Naive thymus-derived CD4-positive, alpha-beta T cell (primary cell): ENCODE measurements at places on chromosomes 1 and 21.

- DNase-seq: peak; percentile 66
Observed at GRCh38 chr1:150564051-150564991, 15.1 kb downstream of the MCL1 start.

DNA sequence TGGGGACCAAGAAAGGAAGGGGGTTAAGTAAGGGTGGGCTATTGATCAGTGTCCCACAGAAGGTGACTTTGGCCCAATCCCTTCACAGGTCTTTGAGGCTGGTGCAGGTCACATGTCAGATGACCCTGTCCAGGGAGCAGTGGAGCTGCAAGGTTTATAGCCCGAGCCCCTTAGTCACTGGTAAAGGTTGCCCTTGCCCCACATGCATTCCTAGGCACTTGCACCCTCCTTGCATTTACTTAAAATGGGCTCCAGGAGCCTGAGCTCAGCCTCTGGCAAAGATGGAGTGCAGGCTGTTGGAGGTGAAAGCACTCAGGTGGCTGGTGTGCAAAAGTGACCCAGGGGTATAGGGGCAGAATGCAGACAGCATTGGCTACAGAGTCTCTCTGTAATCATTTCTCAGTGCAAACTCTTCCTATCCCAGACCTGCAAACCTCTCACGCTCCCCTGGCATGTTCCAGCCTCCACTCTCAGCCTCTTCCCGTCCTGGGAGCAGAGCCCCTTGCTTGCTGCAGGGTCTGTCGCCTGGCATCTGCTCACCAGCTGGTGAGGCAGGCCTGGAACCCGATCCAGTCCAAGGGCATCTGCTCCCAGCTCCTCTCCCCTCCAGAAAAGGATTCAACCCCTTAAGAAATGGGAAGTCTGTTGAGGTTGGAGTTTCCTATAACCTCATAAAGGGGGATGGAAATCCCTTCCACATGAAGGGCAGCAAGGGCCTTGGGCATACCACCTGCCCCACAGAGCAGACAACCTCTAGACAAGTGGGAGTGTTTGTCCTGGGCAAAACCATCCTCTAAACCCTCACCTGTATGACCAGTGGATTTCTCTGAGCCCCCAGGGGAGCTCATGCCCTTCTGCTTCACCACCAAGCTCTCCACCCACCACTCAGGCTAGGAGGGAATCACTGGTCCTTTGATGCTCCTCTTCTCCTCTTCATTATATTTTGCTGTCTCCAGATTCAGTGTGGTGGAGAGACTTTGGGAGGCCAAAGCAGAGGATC, 23.1 kb upstream of the PTPRF start:
- DNase-seq: no peak

- no peak for DNase-seq
Observed at GRCh38 chr1:201818971-201819750, 9.8 kb upstream of the IPO9 start.

- no peak for DNase-seq
Observed at GRCh38 chr21:32426592-32427051, 14.1 kb downstream of the EVA1C start.

DNA sequence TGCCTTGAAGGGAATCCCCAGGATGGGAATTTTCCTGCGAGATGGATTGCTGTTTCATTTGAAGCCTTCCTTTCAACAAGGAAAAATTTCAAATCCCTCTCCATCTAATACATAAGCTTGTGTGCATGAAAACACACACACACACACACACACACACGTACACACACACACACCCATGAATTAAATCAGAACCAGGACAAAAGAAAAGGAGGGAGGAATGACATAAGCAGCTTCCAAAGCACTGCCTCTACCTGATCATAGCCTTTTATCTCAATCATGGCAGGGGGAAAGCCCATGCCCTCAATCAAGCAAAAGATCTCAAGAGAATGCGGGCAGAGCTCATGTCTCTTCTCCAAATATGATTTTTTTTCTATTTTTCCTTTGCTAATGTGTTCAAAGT, 139.7 kb downstream of the SLC44A5 start:
- no peak for DNase-seq

- DNase-seq: no peak
Observed at GRCh38 chr1:230759369-230760065, 12.3 kb downstream of the CAPN9 start.

- no peak for DNase-seq
Observed at GRCh38 chr1:62012836-62013235, 181.8 kb upstream of the L1TD1 start.

GRCh38 chr1:65538086-65538485, 117.6 kb downstream of the LEPR start:
- no peak for DNase-seq

DNA sequence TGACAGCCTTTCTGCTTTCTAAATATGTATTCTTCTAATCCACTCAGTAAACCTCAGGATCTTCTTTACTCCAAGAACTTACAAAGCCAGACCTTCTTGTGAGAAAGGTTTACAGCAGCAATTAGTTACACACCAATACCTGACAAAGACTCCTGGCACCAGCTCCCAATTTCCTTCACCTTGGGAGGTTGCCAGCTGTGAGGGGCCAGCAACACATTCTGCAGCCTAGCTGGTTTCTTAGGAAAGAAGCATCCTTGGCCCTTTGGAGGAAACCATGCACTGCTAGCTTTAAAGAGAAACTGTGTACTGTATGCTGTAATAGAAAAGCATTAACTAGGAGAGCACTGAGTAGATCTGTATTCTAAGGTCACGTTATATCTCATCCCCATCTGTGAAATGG, 10.8 kb downstream of the FYB2 start:
- no peak for DNase-seq

- DNase-seq: no peak
Observed at GRCh38 chr1:83109692-83110091, 889.2 kb downstream of the TTLL7 start.

GRCh38 chr1:29121516-29121935, 2.2 kb downstream of the TMEM200B start:
- DNase-seq: no peak

GRCh38 chr1:6513320-6513801, 21.9 kb upstream of the PLEKHG5 start:
- no peak for DNase-seq

- no peak for DNase-seq
Observed at GRCh38 chr1:101290119-101290921, 53.5 kb downstream of the S1PR1 start.

DNA sequence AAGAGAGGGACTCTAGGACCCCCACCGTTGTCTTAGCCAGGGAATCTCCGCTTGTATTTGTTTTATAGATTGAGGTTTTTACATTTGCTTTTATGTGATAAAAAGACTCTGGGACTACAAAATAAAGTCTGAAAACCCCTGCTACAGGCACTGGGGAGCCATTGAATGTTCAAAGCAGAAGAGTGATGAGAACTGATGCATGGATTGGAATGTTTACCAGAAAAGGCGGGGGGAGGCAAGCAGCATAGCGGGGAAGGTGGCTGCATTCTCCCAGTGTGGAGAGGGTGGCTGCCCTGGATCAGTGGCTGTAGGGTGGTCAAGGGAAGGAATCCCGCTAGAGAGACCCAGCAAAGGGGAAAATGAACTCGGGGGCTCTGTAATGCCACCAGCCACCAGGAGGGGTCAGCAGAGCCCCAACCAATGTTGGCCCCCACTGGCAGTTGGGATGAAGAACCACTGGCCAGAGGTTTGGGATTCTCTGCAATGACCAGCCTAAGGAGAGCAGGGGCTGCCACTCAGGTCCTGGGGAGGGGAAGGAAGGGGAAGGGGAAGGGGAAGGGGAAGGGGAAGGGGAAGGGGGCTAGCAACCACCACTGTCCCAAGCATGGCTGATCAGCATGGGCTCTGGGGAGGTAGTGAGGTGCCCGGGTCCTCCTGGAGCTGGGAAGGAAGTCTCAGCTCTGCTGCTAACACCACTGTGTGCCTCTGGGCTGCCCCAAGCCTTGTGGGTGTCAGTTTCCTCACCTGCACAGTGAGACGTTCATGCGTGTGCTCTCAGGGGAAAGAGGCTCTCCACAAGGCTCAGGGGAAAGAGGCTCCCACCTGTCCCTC, 19.2 kb upstream of the PEF1 start:
- DNase-seq: peak; percentile 16

- no peak for DNase-seq
Observed at GRCh38 chr1:43936431-43937151, 3.0 kb downstream of the ARTN start.

GRCh38 chr1:205444300-205444930, 11.4 kb downstream of the BLACAT1 start:
- DNase-seq: no peak

- no peak for DNase-seq
Observed at GRCh38 chr21:21921410-21922232, 923.4 kb downstream of the NCAM2 start.

DNA sequence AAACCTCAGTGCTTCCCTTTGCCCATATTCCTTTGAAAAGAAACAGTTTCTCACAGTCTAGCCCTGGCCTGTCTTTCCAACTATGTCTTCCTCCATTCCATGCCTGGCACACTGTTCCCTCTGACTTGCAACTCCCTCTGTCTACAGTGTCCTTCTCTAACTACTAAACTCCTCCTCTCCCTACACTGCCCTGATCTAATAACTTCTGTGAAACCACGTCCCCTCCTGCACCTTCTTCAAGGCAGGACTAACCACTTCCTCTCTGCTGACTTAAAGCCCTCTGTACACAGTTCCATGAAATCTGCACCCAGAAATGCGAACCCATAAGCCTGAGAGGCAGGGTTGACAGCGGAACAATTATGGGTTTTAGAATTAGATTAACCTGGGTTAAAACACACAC, 62.2 kb upstream of the ATP1B1 start:
- peak; percentile 10 for DNase-seq

DNA sequence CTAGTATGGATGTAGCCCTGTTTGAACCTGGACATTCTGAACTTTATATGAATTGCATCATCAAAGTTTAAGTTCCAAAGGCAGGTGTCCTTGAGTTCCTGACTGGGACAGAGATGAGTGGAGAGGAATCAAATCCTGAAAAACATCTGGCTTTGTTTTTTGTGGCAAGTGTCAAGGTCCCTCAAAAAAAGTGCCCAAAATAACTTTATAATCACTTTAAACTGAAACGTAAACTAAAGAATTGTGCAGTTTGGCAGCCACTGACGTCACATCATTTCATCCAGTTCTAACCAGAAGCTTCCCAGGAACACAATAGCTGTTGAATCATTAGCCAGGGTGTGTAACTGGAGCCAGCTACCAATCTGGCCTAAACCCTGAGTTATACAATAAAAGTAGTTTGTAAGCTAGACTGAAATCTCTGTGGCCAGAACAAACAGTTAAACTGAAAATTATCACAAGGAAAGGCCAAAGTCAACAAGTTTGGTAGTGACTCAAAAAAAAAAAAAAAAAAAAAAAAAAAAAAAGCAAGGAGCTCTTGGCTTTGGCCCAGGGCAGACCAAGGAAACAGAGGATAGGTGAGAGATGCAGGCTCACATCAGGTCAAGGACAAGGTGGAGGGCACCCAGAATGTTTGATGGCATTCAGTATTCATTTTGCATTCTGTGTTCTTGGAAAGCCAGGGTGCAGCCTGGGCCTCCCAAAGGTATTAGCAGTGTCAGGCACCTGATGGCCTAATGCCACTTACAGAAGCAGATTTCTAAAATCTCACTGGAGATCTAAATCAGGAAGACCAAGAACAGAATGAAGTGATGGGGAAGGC, 74.3 kb downstream of the TNFSF18 start:
- DNase-seq: no peak

GRCh38 chr1:157399343-157399983, 152.9 kb downstream of the FCRL5 start:
- DNase-seq: no peak

DNA sequence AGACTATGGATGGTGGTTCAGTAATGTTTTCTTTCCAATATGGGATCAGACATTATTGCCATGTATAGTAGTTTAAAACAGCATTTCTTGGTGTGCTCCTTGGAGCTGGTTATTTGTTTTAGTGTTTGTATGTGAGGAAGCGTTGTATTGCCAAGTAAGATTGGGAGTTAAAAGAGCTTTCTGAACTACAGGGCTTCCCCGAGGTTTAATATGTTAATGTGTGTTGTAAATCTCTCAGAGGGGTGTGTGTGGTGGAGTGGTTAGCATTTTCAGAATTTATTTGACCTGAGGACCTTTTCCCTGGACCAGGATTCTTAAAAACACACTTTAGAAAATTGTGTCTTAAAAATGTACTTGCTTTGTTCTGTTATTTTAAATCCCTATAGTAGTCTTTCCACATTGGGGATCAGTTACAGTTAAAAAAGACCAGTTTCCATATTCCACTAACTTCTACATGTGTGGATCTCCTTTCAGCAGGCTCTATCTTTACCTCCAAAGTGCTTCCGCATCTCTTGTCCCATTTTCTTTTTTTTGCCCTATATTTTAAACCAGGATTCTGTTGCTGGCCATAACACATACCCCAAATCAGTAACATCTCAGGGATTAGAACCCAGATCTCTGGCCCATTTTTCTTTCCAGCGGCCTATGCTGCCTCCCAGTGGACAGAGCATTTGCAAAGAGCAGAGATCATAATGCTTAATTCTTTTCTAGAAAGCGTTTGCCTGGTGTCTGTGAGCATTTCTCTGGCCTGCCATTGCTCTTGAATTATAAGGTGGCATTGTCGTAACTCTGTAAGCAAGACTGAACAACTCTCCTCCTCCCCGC, 58.6 kb downstream of the PBX1 start:
- no peak for DNase-seq

DNA sequence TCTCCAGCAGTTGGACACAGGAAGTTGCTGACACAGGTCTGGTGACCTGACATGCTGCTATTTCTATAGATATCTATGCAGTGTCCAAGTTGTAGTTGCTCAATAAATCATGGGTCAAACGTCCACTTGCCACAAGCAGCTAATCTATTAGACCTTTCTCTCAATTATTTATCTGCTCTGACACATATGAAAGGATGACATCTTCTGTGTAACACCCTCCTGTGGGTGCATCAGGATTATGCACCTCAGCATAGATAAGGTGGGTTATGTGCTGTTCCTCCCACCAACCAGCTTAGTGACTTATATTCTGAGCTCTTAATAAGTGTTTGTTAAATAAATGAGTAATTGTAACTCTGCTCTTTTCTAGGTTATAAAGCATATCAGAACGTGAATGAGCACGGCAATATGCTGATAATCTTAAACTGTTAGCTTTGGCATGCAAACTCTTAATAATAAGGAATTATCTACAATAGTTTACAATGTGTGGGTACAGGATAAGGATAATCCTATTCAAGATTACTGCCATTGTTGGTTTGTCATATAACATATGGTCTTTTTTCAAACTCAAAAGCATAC, 90.7 kb upstream of the GCLM start:
- DNase-seq: no peak

DNA sequence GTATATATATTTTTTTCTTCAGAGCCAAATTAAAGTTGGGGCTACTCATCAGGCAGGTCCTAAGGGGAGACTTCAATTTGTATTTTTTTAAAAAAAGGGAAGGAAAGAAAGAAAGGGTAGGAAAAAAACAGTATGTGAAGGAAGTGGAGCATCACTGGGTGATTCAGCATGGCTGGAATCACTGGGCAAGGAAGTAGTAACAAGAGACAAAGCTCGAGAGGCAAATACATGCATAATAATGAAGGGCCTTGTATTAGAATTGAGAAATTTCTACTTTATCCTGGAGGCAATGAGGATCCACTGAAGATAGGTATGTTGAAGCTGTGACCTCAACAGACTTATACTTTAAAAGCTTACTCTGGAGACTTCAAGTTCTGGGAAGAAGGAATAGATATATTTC, 184.4 kb downstream of the COQ8A start:
- DNase-seq: no peak
